ENCODE measurements at places on chromosomes 11 and 22. TPM values are rescaled to one million over a fixed set of nuclear protein-coding genes. Genes with fewer than 3 reads are reported as not detected.

BDNF gene
- polyA plus RNA-seq: 0.92 TPM

TPBGL gene
- not detected for polyA plus RNA-seq

PANX3 gene
- not detected for polyA plus RNA-seq

DNA sequence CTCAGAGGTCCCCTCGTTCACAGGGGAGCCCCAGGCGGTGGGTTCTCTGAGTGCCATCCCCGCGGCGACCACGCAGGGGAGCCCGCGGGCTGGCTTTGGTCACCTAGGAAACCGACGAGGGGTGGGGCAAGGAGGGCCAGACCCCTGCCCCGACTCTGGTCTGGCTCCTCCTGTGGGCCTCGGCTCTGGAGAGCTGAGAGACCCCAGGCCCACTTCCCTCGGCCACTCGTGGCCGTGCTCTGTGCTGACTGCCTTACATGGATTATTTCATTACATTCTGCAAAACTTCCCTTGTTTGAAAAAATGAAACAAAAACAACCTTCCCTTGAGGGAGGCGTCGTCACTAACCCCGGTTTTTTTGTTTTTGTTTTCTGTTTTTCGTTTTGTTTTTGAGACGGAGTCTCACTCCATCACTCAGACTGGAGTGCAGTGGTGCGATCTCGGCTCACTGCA is 15.1 kb upstream of the CYTH4 start:
- peaks cover 9% of the 10 kb centered on the region for H3K4me1 ChIP-seq
- no peaks in the 10 kb centered on the region for H3K27me3 ChIP-seq
- peak overlapping the region; percentile 43 for H3K4me3 ChIP-seq
- peak overlapping the region; percentile 59 for H3K27ac ChIP-seq
- H3K36me3 ChIP-seq: no peaks in the 10 kb centered on the region
- peak; percentile 78 for DNase-seq

- no peaks in the 10 kb centered on the region for H3K27me3 ChIP-seq
- H3K4me3 ChIP-seq: no peak overlapping the region
- H3K36me3 ChIP-seq: no peaks in the 10 kb centered on the region
- peak overlapping the region; percentile 3 for H3K27ac ChIP-seq
Observed at GRCh38 chr22:39923696-39924095, 22.8 kb downstream of the GRAP2 start.

GRCh38 chr11:75480185-75481175 is 45.3 kb downstream of the GDPD5 start:
- H3K4me3 ChIP-seq: no peak overlapping the region
- H3K4me1 ChIP-seq: peaks cover 18% of the 10 kb centered on the region

DNA sequence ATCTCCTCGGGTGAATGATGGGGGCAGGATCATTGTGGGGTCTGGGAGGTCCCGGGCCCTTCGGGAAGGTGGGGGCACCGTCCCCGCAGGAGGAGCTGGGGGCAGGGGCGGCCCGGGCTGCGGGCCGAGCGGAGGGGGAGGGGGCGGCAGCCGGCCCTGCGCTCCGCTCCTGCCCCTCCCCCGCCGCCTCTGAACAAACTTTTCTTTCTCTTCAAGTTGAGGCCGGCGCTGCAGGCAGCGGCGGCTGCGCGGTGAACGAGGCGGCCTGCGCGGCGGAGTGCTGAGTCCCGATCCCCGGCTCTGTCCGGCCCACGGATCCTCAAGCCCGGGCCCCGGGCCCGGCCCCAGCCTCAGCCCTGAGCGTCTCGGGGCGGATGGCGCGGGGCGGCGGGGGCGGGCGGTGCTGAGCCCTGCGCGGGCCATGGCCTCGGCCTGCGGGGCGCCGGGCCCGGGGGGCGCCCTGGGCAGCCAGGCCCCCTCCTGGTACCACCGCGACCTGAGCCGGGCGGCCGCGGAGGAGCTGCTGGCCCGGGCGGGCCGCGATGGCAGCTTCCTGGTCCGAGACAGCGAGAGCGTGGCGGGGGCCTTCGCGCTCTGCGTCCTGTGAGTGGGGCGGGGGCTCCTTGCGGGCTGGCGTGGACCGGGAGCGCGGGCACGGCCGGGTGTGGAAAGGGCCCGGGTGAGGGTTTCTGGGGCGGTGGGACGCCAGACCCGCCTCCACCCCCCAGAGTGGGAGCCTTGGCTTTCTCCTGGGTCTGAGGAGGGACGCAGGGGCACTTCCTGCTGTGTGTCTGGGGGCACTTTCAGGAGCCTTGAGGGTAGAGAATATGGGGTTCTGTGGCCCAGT is at the start of gene INPPL1:
INPPL1 (plus strand) TSS at position 204 of the 847 bp plus-strand sequence; CDS start at position 422, 218 bp downstream.
- peak; percentile 58 for DNase-seq
- peak within 1 kb of the TSS; percentile 97 for H3K27ac ChIP-seq
- no peaks in the 10 kb centered on the region for H3K27me3 ChIP-seq
- H3K4me1 ChIP-seq: peaks cover 43% of the 10 kb centered on the region
- H3K4me3 ChIP-seq: peak within 1 kb of the TSS; percentile 85

DNA sequence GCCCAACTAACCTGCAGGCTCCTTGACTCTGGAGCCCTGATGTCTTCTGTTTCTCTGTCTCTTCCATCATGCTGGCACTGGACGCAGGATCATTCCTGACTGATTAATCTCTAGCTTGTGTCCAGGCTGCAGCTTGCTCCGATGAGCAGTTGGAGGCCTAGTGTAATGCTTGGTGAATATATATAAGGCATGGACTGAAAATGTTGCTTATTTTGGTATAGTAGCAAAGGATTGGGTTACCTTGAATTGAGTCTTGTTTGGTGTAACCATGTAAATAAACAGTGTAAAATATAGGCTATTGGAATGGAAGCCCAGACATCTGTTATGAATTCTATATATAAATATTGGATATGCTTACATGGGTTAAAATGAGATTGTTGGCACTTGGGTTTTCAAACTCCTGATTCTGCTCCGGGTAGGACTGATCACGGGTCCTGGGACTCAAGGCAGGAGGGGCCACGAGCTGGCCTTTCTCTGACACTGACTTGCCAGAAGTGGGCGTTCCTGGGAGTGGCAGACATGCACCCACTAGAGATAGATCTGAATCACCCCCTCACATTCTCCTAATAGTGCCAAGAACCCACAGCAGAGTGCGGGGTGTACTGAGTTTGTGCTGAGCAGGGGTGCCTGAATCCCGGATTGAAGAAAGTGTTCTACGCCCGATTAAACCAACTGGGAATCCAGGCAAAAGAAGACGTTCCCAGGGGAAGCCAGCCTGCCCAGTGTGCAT is 25.8 kb downstream of the LRP5 start:
- H3K27ac ChIP-seq: peak overlapping the region; percentile 13
- no peaks in the 10 kb centered on the region for H3K36me3 ChIP-seq
- no peak overlapping the region for H3K4me3 ChIP-seq
- H3K4me1 ChIP-seq: peaks cover 51% of the 10 kb centered on the region
- DNase-seq: no peak

- peaks cover 46% of the 10 kb centered on the region for H3K4me1 ChIP-seq
- peak overlapping the region; percentile 95 for H3K27ac ChIP-seq
- peaks cover 35% of the 10 kb centered on the region for H3K36me3 ChIP-seq
- no peaks in the 10 kb centered on the region for H3K27me3 ChIP-seq
- H3K4me3 ChIP-seq: peak overlapping the region; percentile 81
Observed at GRCh38 chr22:50525858-50526107, 385 bp upstream of the SCO2 start.
